ENCODE measurements at places on chromosomes 2 and 18. TPM values are rescaled to one million over a fixed set of nuclear protein-coding genes. Genes with fewer than 3 reads are reported as not detected.

The CYP27A1 gene
- 0.31 TPM for total RNA-seq

DNA sequence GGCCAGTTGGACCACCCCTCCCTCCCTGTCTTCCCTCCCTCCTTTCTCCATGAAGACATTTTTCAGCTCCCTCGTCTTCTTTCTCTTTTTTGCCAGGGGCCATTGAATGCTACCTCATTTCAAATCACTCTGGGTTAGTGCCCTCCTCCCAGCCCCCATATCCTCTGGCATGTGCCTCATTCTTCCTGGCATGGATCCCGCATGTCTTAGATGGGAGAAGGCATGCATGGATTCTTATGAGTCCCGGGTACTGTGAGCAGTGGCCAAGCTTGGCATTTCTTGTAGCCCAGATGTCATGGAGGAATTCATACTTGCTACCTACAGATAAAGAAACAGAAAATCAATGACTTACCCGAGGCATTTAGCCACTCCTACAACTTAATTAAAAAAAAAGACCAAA is 9.0 kb upstream of the HAAO start:
- H3K27ac ChIP-seq: no peak overlapping the region
- DNase-seq: no peak
- no peaks in the 10 kb centered on the region for H3K27me3 ChIP-seq
- H3K36me3 ChIP-seq: no peaks in the 10 kb centered on the region

The DSC2 gene
- total RNA-seq: not detected

The GBX2 gene
- total RNA-seq: not detected

DNA sequence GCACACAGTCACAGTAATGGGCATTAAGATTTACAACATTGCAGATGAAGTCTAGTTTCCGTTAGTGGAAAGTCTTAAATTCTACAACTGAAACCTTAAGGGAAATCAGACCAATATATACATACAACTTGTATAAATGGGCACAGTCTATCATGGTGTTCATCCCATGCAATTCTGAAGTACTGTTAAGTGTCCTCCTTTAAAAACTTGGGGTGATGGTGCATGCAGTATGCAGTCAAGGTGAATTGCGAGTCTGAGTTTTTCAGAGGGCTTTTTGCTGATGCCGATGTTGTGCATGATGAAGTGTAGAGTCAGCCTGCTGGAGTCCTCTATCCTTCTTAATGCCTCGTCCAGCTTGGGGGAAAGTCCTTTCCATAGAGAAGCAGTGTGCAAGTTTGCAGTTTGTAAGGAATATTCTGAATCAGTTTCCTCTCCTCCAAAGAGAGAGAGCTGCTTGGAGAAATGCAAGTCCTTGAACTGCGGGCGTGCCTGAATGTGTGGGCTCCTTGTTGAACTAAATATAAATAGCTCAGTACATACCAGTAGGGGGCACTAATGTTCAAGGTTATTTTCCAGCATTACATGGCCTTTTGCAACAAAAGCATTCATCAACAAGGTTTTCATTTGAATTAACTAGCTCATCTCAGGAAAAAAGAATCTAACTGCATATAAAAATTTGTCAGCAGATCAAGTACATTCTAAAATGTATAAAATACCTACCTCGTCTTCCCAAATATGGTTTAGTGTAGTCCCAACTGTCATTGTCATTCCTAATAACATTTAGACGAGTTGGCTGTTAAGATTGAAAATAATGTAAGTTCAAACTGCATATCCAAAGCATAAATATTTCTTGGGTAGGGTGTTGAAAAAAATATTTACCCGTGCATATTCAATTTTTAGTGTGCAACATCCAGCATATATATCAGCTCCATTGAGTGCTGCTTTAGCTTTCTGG is 21.3 kb downstream of the HNRNPLL start:
- no peak overlapping the region for H3K4me3 ChIP-seq
- peak; percentile 51 for DNase-seq
- H3K27me3 ChIP-seq: no peaks in the 10 kb centered on the region
- H3K27ac ChIP-seq: no peak overlapping the region
- H3K36me3 ChIP-seq: peaks cover 28% of the 10 kb centered on the region

- H3K36me3 ChIP-seq: no peaks in the 10 kb centered on the region
- H3K4me1 ChIP-seq: no peaks in the 10 kb centered on the region
- peaks cover 8% of the 10 kb centered on the region for H3K27me3 ChIP-seq
- DNase-seq: no peak
- no peak overlapping the region for H3K27ac ChIP-seq
Observed at GRCh38 chr2:31049264-31049663, 89.0 kb downstream of the GALNT14 start.

The UGT1A10 gene
- not detected for total RNA-seq

DNA sequence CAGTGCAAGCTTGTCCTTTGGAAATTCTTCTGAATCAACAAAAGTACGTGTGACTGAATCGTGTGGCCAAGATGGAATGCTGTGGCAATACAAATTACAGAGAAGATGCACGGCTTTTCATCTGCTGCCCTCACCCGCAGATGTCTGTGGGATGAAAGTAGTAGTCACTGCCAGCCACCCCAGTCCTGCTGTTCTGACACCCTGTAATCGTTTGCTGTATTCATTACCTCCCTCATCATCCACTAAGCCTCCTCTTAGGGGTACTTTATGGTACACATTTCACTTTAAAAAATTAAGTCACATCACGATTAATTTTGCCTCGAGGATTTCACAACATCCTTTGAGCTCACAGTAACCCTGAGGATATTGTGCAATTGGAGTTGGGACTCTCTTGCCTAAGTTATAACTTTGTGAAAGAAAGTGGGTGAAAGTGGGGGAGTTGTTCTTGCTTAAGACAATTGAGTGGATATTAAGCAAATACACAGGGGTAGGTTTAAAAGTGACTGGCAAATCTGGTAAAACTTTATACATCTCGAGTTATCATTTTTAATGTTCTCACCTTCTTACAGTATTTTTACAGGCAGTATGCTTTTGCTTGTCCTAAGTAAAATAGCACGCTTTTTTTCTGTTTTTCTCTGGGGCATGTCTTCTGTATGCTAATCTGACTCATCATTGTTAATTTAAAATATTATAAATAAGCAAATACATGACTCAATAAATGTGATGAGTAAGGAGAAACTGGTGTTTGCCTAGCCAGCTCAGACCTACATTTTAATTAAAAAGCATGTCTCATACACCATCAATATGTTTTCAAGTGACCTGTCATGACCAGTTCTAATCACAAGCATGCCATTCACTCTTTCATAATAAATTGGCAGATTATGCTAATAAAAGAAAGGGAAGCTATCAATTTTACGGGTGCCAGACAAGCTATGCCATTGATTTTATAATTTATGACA is 680.9 kb downstream of the IRS1 start:
- no peak overlapping the region for H3K27ac ChIP-seq
- DNase-seq: no peak
- no peaks in the 10 kb centered on the region for H3K36me3 ChIP-seq
- no peaks in the 10 kb centered on the region for H3K27me3 ChIP-seq
- no peaks in the 10 kb centered on the region for H3K4me1 ChIP-seq

GRCh38 chr2:177669625-177670330 is 277.2 kb downstream of the AGPS start:
- peaks cover 17% of the 10 kb centered on the region for H3K27me3 ChIP-seq
- no peak overlapping the region for H3K4me3 ChIP-seq
- H3K36me3 ChIP-seq: no peaks in the 10 kb centered on the region

DNA sequence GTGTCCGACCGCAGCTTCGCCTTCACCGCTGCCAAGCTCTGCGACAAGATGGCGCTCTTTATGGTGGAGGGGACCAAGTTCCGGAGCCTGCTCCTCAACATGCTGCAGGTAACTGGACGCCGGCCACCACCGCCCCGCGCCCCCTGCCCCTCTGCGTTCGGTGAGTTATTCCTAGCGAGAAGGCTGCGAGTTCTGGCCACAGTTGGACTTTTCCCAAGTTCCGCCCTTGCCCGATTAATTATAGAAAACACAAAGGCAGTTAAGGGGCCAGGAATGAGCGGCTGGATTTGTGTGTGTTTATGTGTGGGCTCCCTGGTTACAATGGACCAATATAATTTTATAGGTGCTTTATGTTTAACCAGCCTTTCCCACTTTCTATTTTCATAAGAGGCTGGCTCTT is 189.2 kb downstream of the SMAD7 start:
- no peak overlapping the region for H3K4me3 ChIP-seq
- H3K27ac ChIP-seq: no peak overlapping the region
- H3K36me3 ChIP-seq: no peaks in the 10 kb centered on the region
- peaks cover 1% of the 10 kb centered on the region for H3K4me1 ChIP-seq
- H3K27me3 ChIP-seq: no peaks in the 10 kb centered on the region
